ENCODE measurements at places on chromosomes 6 and 20. TPM values are rescaled to one million over a fixed set of nuclear protein-coding genes. Genes with fewer than 3 reads are reported as not detected.

KIFC1 gene
- 94.6 TPM for total RNA-seq

ENPP5 gene
- 0.12 TPM for total RNA-seq

CCND3 gene
- 570 TPM for total RNA-seq

HIVEP2 gene
- 25.1 TPM for total RNA-seq

ZNF334 gene
- total RNA-seq: 1.1 TPM

BTNL2 gene
- not detected for total RNA-seq

CLDN20 gene
- total RNA-seq: not detected

Measured in activated CD4-positive, alpha-beta memory T cell treated with anti-CD3 and anti-CD28 coated beads for 36 hours (primary cell).